RPMI7951 (cell line): ENCODE measurements at places on chromosomes 16 and 17. TPM values are rescaled to one million over a fixed set of nuclear protein-coding genes. Genes with fewer than 3 reads are reported as not detected.

GRCh38 chr16:68403177-68403576 is 45.1 kb downstream of the SMPD3 start:
- no peak for DNase-seq

DNA sequence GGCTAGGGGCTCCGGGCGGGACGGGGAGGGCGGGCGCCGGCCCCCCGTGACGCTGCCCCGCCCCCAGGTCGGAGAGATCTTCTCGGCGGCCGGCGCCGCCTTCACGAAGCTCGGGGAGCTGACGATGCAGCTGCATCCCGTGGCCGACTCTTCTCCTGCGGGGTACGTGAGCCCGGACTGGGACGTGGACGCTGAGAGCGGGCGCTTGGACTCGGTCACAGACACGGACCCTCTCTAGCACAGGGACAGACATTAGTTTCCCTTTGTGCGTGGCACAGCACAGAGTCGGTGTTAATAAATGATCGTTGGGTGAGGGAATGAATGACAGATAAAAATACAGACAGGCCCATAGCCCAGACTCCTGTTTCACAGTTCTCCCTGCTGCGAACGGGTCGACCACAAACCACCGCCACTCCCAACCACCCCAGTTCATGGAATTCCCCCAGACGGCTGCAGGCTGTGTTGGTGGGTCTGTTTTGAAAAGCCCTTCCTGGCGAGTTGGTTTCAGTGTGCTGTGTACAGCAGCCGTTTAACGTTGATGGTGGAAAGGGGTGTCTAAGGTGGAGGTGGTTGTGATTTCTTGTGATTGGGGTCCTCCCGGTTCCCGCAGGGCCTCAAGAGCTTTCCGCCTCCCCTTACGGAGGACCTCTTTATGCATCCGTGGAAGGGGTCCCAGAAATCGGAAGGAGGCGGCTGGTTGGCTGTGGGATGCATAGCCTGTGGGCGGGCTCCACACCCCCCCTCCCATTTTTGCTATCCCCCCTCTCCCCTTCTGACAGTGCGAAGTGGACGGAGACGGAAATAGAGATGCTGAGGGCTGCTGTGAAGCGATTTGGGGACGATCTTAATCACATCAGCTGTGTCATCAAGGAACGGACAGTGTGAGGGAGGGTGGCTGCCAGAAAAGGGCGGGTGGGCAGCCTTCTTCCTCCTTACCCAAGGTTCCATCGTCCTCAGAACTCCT is 2.9 kb downstream of the RNASEK start:
- peak; percentile 73 for DNase-seq

GRCh38 chr17:78000341-78000740 is 41.8 kb downstream of the TNRC6C start:
- peak; percentile 70 for DNase-seq

GRCh38 chr17:37719866-37720265 is 25.0 kb downstream of the HNF1B start:
- DNase-seq, result no peak

DNA sequence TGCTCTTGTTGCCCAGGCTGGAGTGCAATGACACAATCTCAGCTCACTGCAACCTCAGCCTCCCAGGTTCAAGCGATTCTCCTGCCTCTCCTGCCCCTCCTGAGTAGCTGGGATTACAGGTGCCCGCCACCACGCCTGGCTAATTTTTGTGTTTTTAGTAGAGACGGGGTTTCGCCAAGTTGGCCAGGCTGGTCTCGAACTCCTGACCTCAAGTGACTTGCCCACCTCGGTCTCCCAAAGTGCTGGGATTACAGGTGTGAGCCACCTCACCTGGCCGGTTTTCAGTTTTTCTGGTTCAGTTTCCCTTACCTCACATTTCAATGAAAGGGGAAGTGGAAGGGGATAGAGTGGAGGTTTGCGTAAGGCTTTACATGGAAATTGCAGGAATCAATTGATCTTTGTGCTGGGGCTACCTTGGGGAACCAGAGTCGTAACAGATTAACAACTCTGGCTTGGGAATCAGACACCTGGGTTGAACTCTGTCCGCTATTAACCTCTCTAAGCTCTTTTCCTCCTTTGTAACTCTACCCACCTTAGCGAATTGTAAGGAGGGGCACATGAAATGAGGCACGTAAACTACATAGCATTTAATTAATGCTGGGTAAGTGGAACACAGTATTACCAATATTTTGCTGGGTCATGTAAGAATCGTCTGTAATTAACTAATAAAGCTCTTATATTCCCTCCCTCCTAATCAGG is 3.2 kb downstream of the MPV17L start:
- DNase-seq, result no peak

GRCh38 chr17:75151930-75152329 is 2.4 kb downstream of the JPT1 start:
- no peak for DNase-seq

DNA sequence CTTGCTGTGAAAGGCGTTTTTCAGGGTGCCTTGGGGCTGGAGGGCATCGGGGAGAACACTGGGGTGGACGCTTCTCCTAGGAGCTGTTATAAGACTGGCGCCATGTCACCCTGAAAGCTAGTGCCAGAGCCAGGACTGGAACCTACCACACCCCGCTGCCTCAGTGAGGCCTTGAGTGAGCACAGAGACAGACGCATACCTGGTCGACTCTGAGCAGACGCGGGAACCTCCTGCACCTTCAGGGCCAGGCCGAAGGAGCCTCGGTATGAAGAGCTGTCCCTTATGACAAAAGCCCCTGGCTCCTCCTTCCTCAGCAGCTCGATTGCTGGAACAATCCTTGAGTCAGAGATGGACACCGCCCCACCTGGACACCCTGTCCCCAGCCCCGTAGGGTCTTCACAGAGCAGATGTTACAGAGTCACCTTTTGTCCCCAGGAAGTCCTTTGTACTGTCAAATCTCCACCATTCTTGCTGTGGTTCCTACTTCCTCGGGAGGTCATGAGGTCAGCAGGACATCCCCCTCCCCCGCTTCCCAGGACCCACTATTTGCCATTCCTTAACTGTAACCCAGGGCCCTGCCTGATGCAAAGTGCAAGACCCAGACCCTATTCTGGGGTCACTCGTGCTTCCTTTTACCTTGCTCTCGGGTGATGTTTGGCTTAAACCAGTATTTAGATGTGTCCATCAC is 17.0 kb downstream of the TNS4 start:
- DNase-seq, result no peak

GRCh38 chr17:65099475-65099874 is 37.7 kb upstream of the RGS9 start:
- no peak for DNase-seq

- no peak for DNase-seq
These were observed 2.2 kb upstream of the CYBA start for GRCh38 chr16:88653101-88653500.

- DNase-seq, result peak; percentile 37
These were observed 13.2 kb downstream of the SLC7A5 start for GRCh38 chr16:87855852-87856715.

- no peak for DNase-seq
These were observed 2.6 kb downstream of the HS3ST3A1 start for GRCh38 chr17:13599168-13599577.

DNA sequence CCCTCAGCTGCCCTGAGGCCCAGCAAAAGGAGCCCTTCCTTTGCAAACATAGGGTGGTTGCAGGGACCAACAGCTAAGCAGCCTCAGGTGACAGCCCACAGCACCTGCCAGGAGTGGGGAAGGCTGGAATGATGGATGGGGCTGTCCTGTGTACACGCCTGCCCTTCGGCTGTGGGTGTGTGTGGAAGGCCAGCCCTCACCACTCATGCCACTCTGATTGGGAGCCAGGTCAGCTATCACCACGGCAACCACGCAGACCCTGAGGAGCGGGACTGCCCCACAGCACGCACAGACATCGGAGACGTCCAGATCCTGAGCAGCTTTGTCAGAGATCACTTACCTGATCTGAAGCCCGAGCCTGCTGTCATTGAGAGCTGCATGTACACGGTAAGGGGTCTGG is 11.9 kb downstream of the PIPOX start:
- DNase-seq, result no peak

- no peak for DNase-seq
These were observed 6.0 kb downstream of the SYNGR2 start for GRCh38 chr17:78174346-78174869.

DNA sequence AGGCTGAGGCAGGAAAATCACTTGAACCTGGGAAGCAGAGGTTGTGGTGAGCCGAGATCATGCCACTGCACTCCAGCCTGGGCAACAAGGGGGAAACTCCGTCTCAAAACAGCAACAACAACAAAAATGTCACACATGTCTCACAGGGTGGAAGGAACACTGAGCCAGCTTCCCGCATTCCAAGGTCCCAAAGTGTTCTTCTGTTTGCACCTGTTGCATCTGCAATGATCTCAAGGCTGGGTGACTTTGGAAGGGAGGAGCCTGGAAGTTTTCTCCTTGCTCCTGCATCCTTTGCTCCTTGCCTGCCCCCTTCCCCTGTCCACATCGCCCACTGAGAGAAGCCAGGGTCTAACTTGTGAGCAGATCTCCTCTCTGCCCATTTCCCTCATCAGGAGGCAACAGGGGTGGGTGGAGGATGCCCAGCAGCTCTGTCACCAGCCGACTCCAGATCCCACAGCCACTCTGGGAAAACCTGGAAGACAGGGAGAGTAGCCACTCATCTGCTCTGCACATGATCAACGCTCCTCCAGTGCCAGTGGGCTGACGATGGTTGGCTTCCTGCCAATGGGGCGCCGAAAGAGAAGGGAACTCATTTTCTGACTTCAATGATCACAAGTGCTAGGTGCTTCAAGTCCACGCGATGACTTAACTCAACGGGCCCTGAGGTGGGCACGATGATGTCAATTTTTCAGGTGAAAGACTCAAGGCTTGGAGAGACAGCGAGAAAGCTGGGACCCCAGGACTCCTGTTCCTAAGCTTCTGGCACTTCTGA is 12.6 kb downstream of the CHST6 start:
- DNase-seq, result no peak

GRCh38 chr17:66904760-66905624 is 59.5 kb upstream of the CACNG4 start:
- DNase-seq, result peak; percentile 21

DNA sequence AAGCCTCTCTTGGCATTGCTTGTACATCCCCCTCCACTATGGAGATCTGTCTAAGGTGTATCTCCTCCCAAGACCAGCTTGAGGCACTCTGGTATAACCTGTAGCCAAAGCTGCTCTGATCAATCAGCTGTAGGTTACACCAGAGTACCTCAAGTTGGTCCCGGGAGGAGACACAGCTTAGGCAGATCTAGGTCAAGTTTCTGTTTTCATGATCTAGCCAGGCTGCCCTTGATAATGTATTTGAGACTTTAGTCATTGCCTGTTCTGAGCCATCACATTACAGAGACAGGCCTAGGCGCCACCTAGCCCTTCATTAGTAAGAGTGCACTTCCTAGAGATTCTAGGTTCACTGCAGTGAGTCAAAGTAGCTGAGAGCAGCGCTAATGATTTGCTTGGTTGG is 31.4 kb downstream of the ASGR1 start:
- no peak for DNase-seq

DNA sequence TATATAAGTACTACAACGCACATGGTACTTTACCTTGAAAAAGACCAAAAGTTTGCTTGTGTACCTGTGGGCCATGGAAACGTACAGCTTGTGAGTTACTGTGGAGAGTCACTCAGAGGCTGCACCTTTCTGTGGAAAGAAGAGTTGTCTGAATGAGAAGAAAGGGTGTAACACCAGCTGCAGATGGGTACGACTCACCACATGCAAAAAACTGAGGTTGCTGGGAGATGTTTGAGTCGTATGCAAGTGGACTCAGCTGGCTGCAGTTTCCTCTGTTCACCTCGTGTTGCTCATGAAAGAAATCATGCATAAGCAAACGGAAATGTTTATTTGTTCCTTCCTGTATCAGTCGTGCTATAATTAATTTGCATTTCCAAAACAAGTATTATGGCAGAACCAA is 22.4 kb upstream of the DYNLRB2 start:
- DNase-seq, result no peak

DNA sequence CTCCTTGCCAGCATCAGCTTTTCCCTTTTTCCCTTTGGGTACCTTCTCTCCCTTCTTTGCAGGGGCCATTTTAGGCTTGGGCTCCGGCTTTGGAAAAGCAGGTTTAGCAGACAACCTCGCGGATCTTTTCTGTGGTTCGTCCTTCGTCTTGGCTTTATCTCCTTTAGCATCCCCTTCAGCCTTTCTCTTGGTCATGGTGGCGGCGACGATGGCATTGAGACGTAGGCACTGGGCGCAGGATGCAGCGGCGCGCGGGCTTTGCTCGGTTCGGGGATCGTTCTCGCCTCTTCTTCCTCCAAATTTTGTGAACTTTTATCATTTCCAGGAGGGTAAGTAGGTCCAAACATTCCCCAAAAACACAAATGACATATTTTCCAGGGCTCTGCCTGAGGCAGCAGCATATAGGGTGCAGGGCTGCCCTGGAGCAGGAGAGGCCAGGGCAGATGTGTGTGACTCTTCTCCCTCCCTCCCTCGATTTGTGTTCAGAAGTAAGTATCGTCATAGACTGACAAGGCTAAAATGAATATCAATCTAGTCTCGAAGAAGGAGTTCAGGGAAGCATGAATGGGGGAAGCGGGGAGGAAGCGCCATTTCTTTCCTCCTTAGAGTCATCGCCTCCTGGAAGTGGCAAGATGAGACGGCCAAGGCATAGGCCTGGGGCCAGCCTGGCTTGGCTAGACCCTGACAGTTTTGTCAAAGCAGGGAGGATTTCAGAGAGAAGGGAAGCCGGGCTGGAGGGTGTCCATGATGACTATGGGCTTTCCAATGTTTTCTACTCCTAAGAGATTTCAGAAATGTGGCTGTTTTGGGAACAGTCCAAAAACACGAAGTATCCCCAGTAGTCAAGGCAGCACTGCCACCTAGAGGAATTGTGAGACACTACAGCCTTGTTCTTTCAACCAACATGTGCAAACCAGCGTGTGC is 13.2 kb downstream of the CHCT1 start:
- peak; percentile 83 for DNase-seq

GRCh38 chr16:24538756-24539294 is 541 bp upstream of the RBBP6 start:
- DNase-seq, result no peak

- DNase-seq, result peak; percentile 51
These were observed 527 bp upstream of the UBE2Z start for GRCh38 chr17:48907713-48908046.

GRCh38 chr16:22977294-22977697 is 163.3 kb downstream of the HS3ST2 start:
- peak; percentile 3 for DNase-seq

- no peak for DNase-seq
These were observed 31.4 kb downstream of the GPRC5B start for GRCh38 chr16:19853132-19853741.

- no peak for DNase-seq
These were observed 1.4 kb downstream of the UBE2I start for GRCh38 chr16:1310832-1311200.

Gene KCNJ18
- not detected in 2 replicates for total RNA-seq

Gene KCNH6
- total RNA-seq, result not detected in 2 replicates

Gene ESRP2
- total RNA-seq, result 0.24 TPM in 1 of 2 replicates, not detected in the other

Gene XAF1
- total RNA-seq, result 18.0 and 28.1 TPM in 2 replicates

Gene CACNA1G
- total RNA-seq, result under 0.01 and 0.12 TPM in 2 replicates

Gene SAMD14
- 0.10 and 0.24 TPM in 2 replicates for total RNA-seq

Gene C16orf86
- 6.4 and 7.5 TPM in 2 replicates for total RNA-seq

Gene HS3ST2
- total RNA-seq, result not detected in 2 replicates

Gene MAPT
- total RNA-seq, result 0.10 and 0.12 TPM in 2 replicates

Gene HS3ST6
- total RNA-seq, result not detected in 2 replicates

Gene KCNG4
- not detected in 2 replicates for total RNA-seq

Gene MMP25
- under 0.01 TPM in 1 of 2 replicates, not detected in the other for total RNA-seq

Gene LRRC75A
- total RNA-seq, result 2.7 and 3.2 TPM in 2 replicates

Gene IQCK
- 4.7 and 15.3 TPM in 2 replicates for total RNA-seq

Gene ARMC7
- 3.7 and 4.3 TPM in 2 replicates for total RNA-seq

Gene TBC1D3C
- total RNA-seq, result not detected in 2 replicates
